NCI-H2029 (cell line): ENCODE measurements at places on chromosomes 13 and 19.

DNA sequence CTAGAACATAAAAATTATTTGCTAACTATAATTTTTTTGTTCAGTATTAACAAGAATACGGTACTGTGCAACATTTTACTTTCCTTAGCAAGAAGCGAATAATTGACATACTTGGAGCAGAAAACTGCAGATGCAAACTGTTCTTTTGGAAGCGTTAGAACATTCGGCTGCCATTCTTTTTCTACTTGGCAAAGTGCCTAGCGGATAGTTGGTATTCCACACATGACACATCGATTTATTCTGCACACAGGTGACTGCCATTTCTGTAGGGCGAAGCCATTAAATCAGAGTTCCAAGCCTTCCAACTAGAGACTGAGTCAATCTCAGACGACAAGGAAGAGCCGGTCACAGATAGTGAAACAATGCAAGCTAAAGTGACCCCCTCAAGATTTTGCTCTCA is 117.4 kb downstream of the TRPC4 start:
- no peak for DNase-seq

DNA sequence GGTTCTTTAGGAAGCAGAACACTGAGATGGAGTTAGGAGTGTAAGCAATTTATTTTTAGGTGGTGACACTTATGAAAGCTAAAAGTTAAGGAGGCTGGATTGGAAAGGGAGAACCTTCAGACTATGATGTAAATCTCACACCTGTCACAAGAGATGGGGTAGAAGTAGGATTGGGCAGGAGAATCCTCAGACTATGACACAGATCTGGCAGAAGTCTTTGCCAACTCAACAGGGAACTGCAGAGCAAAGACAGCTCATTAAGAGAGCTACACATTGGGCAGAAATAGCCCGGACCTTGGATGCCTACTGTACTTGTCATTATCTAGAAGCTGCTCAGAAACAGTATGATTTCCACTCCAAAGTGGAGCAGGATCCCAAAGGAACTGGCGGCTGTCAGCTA is 134.4 kb downstream of the DNAJC15 start:
- DNase-seq = no peak

GRCh38 chr19:40241809-40242384 is 15.4 kb upstream of the CCNP start:
- no peak for DNase-seq

GRCh38 chr19:51511353-51511752 is 9.8 kb upstream of the SIGLEC12 start:
- no peak for DNase-seq

- no peak for DNase-seq
Observed at GRCh38 chr13:109448629-109449028, 337.8 kb downstream of the IRS2 start.

GRCh38 chr13:27054760-27055159 is 116.9 kb downstream of the USP12 start:
- no peak for DNase-seq

- no peak for DNase-seq
Observed at GRCh38 chr19:55158848-55159749, 1.6 kb upstream of the TNNI3 start.

GRCh38 chr19:41431426-41432386 is 4.5 kb upstream of the B3GNT8 start:
- peak; percentile 26 for DNase-seq

GRCh38 chr19:14413693-14414181 is 5.4 kb downstream of the DDX39A start:
- DNase-seq = no peak

GRCh38 chr19:17327068-17327653 is 7.5 kb downstream of the ANO8 start:
- no peak for DNase-seq

- peak; percentile 70 for DNase-seq
Observed at GRCh38 chr19:52343548-52343947, 7.5 kb downstream of the ZNF610 start.

- no peak for DNase-seq
Observed at GRCh38 chr13:51588406-51588949, 4.2 kb downstream of the WDFY2 start.

GRCh38 chr13:38697628-38698333 is 10.9 kb downstream of the FREM2 start:
- DNase-seq = no peak

GRCh38 chr19:7288977-7289376 is 5.2 kb downstream of the INSR start:
- no peak for DNase-seq

DNA sequence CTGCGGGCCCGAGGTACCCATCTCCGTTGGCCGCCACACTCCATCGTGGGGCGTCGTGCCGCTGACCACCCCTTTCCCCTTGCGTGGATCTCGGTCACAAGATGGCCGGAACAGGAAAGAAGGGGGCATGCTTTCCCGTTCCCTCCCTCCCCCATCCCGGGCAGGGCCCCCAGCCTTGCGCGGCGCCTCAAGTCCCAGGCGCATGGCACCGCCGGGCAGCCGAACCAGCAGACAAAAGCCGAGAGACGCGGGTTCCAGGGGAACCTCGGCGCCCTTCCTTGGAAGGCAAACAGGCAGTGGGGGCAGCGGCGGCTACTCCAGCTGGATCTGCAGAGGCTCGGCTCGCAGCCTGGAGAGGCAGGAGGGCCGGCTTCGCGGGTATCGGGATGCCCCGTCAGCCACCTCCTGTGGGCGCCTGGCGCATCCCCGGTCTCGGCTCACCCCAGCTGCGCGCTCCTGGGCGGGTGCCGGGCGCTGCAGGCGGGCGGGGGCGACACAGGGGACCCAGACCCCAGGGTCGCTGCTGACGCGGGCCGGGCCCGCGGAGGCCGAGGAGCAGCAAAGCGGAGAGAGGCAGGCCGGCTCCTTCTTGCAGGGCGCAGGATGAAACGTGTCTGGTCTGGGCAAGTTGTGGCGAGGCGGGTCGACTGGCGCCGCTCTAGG is 439 bp downstream of the DZIP1 start:
- DNase-seq = no peak

GRCh38 chr13:86569119-86569518 is 769.9 kb upstream of the SLITRK6 start:
- no peak for DNase-seq

GRCh38 chr19:39381910-39382611 is 8.8 kb downstream of the PAF1 start:
- DNase-seq = no peak

GRCh38 chr13:46176756-46177155 is 5.2 kb downstream of the LCP1 start:
- no peak for DNase-seq

DNA sequence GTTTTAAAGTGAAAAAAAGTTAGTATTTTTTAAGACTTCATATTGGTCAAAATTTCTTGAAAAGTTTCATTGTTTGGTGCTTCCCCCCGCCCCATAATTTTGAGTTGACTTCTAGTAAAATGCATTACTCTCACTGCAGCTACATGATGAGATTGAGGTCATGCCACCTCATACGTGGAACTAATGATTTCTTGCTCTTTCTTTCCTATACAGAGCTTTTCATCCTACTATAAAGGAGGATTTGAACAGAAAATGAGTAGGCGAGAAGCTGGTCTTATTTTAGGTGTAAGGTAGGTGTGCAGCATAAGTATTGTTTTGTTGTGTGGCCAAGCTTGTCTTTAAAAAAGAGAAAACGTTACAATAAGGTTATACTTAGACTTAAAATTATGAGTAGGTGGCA is 55.0 kb downstream of the DNAJC15 start:
- no peak for DNase-seq

DNA sequence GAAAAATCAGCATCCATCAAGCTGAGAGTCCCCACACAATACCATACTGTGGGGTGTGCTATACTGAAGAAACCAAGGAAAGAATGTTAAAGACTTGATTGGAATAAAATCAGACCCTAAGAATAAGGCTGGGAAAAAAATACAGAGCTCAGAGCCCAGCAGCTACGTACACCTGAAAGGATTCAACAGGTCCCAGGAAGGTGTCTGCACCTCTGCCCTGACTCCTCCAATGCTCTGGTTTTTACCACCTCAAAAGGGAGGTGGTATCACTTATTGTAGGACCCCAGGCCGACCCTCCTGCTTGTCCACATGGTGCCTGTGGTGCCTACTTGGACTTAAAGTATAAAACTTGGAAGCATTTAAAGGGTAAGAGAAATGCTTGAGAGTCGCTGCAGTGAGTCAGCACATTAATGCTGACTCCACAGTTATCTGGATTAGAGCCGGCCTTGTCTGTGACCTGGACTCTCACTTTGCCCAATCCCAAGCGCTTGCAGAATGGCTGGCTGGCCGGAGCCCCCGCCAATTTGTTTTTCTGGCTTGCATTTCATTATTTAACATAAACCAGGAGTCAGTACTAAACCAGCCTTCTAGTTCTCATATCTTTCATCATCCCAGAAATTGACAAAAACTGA is 110.1 kb downstream of the FGF14 start:
- no peak for DNase-seq

- no peak for DNase-seq
Observed at GRCh38 chr13:69092615-69093322, 1014.9 kb upstream of the ATXN8OS start.

DNA sequence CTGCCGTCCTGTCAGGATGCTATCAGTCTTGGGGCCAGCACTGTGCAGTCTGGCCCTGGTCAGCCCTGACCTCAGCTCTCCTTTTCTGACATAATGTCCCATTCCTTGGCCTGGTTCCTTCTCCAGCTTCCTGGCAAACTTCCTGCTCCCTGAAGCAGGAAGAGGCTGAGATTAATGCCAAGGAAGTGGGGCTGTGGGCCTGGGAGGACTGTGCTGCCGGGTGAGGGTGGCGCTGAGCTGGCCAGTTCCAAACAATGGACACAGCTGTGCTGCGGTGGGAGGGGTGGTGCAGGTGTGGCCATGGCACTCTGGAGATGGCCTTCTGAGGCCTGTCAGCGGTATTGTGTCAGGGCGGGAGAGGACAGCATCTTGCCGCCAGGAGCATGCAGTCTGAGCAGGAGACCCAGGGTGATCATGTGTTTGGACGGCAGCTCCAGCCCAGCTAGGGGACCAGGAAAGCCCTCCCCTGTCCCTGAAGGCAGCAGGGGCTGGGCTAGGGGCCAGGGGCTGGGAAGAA is 30.9 kb downstream of the TUBA3C start:
- DNase-seq = no peak

DNA sequence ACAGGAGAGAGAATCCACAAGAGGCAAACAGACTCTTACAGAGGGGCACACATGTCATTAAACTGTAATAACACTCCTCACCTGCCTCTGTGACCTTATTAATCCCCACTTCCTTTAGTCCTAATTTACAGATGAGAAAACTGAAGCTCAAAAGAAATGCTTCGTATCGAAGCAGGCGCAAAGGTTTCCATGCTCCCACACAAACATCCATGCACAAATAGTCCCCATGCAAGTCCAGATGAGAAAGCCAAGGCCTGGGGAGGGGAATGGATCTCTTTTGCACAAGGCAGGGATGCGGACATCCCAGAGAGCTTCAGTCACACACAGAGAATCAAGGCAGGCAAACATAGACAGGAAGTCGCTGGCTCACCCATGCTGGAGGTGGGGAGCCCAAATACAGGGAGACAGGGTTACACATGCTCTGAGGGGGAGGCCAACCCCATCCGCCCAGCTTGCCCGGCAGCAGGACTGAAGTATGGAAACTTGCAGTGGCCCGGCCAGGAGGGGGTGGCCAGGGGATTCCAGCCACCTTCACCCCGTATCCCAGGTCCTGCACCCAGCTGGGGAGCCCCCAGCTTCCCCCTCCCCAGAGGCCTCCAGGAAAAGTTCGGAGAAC is 468 bp downstream of the S1PR5 start:
- DNase-seq = no peak

- DNase-seq = no peak
Observed at GRCh38 chr13:47277774-47278173, 380.9 kb upstream of the HTR2A start.

GRCh38 chr19:31338069-31338776 is 11.0 kb downstream of the TSHZ3 start:
- no peak for DNase-seq

DNA sequence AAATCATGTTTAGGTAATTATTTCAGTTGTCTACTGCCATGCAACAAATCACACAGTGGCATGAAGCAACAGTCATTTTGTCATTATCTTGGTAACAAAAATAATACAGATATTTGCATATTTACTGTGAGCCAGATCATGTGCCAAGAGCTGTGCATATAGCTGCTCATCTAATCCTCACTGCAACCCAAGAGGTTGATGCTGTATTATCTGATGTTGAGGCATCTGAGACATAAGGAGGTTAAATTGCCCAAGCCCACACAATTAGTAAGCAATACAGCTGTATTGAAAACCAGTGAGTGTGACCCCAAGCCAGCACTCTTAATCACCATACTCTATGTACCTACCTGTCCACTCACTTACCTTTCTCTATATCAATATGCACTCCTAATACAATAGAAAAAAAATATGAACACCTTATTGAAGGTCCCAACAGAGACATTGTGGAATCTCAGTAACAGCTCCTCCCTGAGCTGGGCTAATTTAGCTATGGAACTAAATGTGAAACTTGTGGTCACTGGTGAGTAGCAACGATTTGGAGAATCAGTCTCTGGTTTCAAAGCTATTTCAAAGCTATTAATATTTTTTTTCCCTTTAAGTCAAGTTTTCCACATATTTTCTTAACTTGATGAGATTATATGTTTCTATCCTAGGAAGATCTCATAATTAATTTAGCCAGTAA is 185.2 kb downstream of the KLF12 start:
- no peak for DNase-seq

DNA sequence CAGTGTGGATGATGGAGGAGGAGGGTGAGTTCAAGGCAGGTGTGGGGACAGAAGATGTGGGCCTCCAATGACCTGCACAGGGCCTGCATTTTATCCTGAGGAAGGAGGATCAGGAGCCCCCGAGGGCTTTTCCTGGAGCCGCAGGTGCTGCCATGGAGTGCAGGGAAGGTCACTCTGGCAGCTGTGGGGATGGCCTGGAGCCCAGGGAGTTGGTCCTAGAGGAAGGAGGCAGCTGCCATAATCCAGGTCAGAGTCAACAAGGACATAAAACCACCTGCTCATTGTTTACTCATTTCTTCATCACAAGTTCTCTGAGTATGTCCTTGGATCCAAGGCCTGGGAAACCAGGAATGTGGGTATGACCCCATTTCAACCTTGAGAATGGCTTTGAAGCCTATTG is 87.2 kb downstream of the SCGB2B2 start:
- peak; percentile 90 for DNase-seq

- no peak for DNase-seq
Observed at GRCh38 chr19:21492947-21493906, 12.2 kb upstream of the ZNF429 start.

GRCh38 chr13:81406022-81406421 is 1065.1 kb upstream of the SPRY2 start:
- DNase-seq = no peak

DNA sequence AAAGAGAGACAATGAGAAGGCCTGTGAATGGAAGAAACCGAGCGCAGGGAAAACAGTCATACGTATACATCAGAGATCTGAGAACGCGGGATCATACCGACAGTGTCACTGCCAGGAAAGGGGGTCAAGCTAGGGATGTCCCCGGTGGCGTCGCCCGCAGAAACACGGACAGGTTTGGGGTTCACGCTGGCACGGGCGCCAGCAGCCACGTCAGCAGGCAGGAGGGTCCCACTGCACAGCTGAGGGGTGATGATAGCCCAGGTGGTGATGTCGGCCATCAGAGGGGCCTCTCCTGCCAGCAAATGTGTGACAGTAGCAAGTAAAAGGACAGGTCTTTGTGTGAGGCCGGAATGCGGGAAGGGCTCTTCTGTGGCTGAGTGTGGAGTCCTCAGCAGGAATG is 3.4 kb upstream of the ZNF229 start:
- no peak for DNase-seq

- DNase-seq = peak; percentile 85
Observed at GRCh38 chr19:35168196-35168595, 13.7 kb downstream of the FXYD5 start.

- DNase-seq = no peak
Observed at GRCh38 chr13:94317063-94317491, 162.4 kb downstream of the DCT start.
